ENCODE measurements at places on chromosomes 12 and 14.

DNA sequence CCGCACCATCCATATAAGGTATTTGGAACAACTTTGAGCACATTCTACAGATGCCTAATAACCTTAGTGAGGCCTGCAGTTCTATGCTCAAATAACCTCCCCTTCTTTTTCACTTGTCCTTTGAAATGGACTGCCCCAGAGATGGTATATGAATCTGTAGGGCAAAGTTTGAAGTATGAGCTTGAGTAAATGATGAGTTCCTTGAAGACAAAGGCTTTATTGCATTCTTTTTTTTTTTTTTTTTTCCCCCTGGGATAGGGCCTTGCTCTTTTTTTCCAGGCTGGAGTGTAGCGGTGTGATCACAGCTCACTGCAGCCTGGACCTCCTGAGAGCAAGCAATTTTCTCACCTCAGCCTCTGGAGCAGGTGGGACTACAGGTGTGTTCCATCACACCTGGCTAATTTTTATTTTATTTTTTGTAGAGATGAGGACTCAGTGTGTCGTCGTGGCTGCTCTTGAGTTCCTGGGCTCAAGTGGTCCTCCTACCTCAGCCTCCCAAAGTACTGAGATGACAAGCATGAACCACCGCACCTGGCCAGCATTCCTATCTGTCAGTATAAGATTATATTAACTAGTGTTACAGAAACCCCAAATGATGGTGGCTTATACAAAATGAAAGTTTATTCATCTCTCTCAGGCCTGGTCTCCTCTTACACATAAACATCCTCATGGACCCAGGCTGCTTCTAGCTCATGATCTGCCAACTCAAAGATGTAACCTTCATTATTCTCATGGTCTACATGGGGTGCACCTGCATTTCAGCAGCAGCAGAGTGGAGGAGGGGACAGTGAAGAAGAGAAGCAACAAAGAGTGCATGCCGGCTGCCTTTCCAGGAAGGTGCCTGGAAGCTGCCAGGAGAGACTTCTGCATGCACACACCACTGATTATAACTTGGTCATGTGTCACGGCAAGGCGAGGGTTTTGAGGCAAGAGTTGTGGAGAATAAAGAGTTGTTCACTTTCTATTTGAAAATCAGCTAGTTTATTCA, 101.4 kb downstream of the DUSP16 start:
- DNase-seq, result no peak

GRCh38 chr12:48510111-48510510, 15.3 kb upstream of the OR8S1 start:
- DNase-seq, result no peak

- DNase-seq, result no peak
These were observed 46.3 kb upstream of the BCL11B start for GRCh38 chr14:99318091-99318958.

DNA sequence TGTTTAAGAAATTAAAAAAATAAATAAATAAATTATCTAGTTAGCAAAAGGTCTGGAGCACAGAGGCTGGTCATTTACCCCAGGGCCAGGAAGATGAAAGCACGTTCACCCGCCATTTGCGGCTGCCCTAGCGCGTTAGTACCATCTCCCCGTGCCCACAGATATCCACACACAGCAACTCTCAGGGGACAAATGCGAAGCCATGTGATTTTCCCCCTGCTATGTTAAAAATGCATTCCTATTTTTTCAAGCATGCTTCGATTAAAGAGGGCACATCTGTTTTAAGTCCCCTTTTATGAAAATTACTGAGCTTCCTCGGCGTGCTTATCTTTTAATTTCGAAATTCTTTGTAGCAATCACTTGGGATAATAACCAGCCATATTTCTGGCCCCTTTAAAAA, 56.9 kb upstream of the PIWIL1 start:
- DNase-seq, result no peak

- no peak for DNase-seq
These were observed 654 bp upstream of the SUPT16H start for GRCh38 chr14:21384494-21384851.

GRCh38 chr14:51341338-51341737, 101.3 kb downstream of the TMX1 start:
- DNase-seq, result no peak

- no peak for DNase-seq
These were observed 189.0 kb upstream of the CCND2 start for GRCh38 chr12:4084573-4084972.

DNA sequence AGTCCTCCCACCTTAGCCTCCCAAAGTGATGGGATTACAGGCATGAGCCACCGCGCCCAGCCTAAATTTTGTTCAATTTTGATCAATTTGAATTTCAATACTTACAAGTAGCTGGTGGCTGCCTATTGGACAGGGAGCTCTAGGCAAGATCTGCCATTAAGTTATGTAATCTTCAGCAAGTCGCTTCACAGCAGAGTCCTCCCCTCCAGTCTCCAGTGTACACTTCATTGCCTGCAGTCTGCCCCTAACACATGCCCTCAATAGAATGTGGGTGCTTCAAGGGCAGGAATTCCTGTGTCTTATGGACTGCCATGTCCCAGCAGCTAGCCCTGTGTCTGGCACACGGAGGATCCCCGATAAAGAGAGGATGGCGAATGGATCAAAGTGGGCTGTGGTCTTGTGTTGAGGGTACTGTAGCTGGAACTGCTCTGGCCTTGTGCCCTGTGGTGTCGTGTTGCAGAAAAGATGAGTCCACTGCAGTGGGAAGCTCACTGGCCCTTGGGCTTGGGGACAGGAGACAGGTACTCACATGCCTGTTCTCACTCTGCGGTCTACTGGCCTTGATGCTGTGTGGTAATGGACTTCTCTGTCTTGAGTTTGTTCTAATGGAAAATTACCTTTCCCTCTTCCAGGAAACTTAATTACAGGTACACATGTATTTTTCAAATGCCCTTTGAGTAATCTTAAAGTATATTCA, 67.6 kb downstream of the TECPR2 start:
- no peak for DNase-seq

- DNase-seq, result no peak
These were observed 52.0 kb downstream of the NOC4L start for GRCh38 chr12:132196038-132196872.

DNA sequence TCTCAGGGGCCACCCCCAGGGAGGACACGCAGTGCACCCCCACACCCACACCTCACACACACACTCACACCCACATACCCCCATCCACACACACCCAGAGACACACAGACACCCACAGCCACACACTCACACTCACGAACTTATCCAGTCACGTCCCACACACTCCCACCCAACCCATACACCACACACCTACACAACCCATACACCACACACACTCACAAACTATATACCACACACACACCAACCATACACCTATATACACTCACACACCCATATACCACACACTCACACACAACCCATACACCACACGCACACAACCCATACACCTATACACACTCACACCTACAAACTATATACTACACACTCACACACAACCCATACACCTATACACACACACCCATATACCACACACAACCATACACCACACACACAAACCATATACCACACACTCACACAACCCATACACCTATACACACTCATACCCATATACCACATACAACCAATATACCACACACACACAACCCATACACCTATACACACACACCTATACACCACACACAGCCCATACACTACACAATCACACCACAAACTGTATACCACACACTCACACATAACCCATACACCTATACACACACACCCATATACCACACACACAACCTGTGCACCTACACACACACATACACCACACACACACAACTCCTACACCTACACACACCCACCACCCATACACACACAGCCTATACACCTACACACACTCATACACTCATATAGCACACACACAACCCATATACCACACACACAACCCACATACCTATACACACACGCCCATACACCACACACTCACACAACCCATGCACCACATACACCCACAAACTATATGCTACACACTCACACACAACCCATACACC, 42.7 kb downstream of the TMEM121 start:
- DNase-seq, result no peak

DNA sequence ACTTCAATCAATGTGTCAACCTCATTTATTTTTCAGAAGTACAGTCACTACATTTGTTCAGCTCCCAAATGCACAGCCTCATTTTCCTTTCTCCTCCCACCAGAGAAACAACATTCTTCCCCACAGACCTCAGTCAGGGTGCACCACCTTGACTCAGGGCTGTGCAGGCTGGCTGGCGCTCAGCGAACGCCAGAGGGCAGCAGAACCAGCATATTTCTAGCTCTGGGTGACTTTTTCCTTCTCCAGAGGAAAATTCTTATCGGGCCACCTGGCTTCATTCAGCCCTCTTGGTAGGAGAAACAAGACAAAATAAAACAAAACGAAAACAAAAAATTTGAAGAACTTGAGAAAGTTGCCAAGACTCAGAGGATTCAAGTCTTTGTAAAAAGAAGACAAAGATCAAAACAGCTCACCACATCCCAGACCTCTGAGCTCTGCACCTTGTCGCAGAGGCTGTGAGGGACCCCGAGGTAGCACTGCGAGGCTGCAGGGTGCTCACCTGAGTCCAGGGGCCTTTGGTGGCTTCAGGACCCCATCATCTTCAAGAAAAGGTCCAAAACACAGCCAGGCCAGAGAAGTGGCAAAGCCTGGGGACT, 33.7 kb downstream of the PAH start:
- no peak for DNase-seq

DNA sequence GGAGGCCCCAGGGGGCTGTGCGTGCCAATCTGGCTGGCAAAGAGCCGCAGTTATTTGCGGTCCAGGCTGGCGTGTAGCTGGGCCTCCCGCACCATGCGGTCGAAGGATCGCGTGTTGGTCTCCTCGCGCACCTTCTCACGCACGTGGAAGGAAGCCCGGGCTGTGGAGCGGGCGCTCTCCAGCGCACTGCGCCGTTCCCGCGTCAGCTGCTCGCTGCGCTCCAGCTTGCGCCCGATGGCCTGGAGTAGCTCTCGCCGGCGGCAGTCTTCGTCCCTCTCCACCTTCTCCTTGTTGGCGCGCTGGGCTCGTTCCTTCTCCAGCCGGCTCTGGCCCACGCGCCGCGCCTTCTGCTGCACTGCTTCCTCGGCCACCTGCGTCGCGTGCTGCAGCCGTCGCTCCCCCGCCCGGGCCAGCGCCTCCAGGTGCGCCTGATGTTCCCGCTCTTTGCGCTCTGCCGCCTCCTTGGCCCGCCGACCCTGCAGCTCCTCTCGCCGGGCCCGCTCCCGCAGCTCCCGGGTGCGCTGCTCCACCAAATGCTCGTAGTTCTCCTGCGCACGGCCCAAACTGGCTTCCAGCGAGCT, 3.1 kb downstream of the CCDC177 start:
- DNase-seq, result no peak

GRCh38 chr12:117980616-117981015, 11.8 kb upstream of the KSR2 start:
- DNase-seq, result no peak

GRCh38 chr14:105201925-105202513, 20.9 kb upstream of the NUDT14 start:
- DNase-seq, result no peak

DNA sequence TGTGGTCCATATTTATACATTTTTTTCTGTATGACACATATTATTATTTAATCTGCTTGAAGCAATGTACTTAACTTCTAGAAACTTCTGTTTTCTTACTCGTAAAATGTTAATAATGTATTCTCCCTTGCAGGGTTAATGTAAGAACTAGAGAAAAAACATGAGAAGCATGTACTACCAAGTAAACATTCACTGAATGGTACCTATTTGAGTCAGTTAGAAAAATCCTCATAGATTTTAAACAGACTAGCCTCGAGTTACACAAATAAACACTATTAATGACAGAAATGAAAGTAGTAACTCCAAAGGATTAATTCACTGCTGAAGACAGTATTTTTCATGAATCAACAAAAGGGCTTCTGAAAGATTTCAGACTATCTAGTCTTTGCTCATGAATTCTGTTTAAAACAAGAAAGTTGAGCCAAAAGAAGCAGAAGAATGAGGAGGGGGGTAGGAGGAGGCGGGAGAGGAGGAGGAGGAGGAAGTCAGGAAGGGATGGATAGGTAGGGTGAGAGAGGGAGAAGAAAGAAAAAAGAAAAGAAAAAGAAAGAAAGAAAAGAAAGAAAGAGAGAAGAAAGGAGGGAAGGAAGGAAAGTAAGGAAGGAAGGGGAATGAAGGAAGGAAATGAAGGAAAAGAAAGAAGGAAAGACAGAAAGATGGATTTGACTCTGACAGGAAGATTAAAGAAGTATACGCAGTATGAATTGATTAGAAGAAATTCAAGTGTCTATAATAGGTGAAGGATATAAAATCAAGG, 68.2 kb upstream of the CCDC91 start:
- no peak for DNase-seq

- DNase-seq, result no peak
These were observed 283.4 kb downstream of the DAD1 start for GRCh38 chr14:22305607-22306006.

DNA sequence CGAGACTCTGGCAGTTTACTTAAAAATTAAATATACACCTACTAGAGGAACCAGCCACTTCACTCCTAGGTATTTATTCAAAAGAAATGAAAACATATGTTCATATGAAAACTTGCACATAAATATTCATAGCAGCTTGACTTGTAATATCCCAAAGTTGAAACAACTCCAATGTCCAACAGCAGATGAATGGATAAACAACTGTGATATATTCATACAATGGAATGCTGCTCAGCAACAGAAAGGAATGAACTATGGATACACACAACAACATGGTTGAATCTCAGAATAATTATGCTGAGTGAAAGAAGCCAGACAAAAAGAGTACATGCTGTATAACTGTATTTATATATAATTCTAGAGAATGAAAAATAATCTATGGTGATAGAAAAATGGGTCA, 53.4 kb upstream of the DACT1 start:
- no peak for DNase-seq

DNA sequence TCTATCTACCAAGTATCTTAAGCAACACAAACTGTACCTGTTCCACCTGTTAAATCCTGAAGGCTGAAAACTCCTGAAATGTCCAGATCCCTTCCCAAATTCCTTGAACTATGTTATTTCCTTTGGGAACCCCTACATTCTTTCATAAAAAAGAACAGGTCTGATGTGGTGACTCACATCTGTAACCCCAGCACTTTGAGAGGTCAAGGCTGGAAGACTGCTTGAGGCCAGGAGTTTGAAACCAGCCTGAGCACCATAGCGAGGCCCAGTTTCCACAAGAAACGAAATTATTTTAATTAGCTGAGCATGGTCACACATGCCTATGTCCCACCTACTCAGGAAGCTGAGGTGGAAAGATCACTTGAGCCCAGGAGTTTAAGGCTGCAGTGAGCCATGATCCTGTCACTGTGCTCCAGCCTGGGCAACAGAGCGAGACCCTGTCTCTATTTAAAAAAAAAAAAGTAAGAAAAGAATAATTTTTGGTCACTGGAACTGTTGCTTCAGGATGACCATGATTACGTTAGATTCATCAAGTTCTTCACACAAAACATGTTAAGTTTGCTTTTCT, 84.3 kb downstream of the PHLDA1 start:
- DNase-seq, result no peak

- DNase-seq, result no peak
These were observed 12.3 kb upstream of the RARG start for GRCh38 chr12:53244337-53244736.
